ENCODE measurements at places on chromosomes 4 and X. TPM values are rescaled to one million over a fixed set of nuclear protein-coding genes. Genes with fewer than 3 reads are reported as not detected.

The GABRG1 gene
- not detected for total RNA-seq

- no peak for DNase-seq
Observed at GRCh38 chr4:38456096-38456495, 207.9 kb upstream of the KLF3 start.

- no peak for DNase-seq
Observed at GRCh38 chrX:64195862-64196261, 9.6 kb downstream of the AMER1 start.

GRCh38 chr4:53026233-53026632 lies 164.1 kb downstream of the RASL11B start:
- DNase-seq = no peak

The SH3BGRL gene
- 60.4 TPM for total RNA-seq

The UGT2B7 gene
- total RNA-seq = 0.09 TPM

The PLS3 gene
- 538 TPM for total RNA-seq
